Stimulated activated CD8-positive, alpha-beta memory T cell treated with anti-CD3 and anti-CD28 coated beads, Interleukin-15, amount 100 ng/mL, for 24 hours (primary cell): ENCODE measurements at places on chromosomes 6 and 20.

DNA sequence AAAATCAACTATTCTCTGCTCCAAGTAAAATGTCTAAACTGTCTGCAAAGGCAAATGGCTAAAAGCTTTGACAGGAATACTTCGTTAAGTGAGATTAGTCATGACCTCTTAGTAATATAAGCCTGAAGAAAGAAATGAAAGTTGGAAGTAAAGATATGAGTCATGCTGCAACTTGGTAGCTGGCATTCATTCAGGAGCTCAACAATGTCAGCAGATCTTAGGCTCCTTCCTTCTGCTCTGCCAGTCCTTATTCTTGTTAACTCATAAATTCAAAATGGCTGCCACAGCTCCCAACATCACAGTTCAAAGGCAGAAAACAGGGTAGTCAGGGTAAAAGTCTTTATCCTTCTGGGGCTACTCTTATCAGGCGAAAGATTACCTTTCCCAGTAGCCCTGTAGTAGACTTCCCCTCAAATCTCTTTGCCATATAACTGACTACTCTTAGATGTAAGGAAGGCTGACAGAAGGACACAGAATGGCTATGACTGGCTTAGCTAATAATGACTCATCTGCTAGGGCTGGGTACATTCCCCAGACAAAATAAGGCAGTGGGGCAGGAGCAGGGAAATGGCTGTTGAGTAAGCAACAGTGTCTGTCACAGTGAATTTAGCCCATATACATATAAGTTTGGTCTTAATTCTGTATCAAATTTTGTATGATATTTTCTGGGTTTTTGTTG, 24.4 kb upstream of the C6orf62 start:
- DNase-seq = no peak

GRCh38 chr6:143772116-143773086, 70.7 kb upstream of the LTV1 start:
- DNase-seq = no peak

- DNase-seq = no peak
Measured at GRCh38 chr6:15343490-15344191, 97.8 kb downstream of the JARID2 start.

DNA sequence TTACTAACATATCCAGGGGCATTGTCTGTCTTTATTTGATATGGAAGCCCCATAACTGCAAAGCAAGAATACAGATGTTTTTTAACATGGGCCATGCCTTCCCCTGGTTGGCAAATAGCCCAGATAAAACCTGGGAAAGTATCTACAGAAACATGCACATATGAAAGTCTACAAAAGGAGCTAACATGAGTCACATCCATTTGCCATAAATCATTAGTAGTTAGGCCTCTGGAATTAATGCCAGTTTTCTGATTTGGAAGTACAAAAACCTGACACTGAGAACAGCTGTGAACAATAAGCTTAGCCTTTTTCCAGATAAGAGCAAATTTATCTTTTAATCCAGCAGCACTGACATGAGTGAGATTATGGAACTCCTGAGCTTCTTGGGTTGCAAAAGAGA, 418.0 kb upstream of the IMPG1 start:
- no peak for DNase-seq

DNA sequence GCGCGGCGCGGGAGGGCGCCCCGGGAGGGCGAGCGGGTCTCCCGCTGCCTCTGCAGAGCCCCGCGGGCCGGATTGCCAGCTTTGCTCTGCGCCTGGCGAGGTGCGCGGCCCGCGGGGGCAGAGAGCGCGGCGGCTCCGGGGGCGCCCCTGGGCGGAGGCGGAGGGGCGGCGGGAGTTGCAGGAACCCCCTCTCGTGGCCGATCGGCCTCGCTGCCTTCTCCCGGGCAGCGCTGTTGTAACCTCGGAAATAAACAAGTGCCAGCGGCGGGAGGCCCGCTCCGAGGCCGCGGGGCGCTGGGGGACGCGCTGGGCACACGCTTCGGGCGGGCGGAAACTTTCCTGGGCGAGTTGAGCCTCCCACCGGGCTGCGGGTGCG, 1.2 kb downstream of the CDH4 start:
- no peak for DNase-seq

DNA sequence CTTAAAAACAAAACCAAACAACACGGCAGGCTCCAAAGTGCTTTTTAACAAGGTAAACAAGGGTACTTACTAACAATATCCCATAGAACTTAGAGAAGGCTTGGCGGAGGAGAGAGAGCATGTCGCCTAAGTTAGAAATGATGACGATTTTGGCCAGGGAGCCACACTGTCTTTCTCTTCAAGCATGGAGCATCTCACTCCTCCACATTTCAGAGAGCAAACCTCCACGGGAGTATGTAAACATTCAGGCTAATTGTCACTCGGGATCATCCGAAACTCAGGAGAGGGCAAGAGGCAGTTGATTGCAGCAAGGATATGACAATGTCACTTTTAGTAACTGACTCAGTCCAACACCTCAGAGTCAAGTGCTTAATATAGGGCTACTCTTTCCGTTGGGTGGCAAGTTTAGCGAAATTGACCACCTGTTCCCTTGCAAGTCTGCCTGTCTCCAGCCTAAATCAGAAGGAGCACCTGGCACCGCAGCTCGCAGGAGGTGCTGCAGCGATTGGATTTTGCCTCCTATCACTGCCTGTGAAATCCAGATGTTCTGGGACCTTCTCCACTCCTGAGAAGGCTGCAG, 65.8 kb upstream of the RPS6KA2 start:
- DNase-seq = no peak

DNA sequence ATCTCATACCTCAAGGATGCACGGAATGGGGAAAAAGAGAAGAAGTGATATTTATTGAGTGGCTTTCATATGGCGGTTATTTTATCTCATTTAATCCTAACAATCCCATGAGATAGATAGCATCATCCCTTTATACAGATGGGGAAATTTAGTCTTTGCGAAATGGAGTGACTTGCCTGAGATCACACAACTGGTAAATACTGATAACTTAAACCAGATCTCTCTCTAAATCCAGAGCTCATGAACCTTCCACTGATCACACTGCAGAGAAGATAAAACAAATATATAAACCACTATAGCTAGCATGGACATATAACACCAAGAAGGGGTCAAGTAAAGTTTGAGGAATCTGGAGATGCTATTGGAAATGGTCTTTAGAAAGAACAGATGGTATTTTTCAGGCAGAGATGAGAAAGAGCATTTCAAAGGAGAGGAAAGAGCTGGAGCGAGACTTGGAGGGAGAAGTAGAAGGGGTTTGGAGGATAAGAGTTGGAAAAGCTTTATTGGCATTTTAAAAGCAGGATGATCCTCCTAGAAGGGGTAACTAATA, 139.8 kb upstream of the TNFAIP3 start:
- no peak for DNase-seq

- DNase-seq = no peak
Measured at GRCh38 chr6:7219310-7219709, 93.7 kb downstream of the SSR1 start.

- no peak for DNase-seq
Measured at GRCh38 chr20:23086056-23086566, at the start of gene CD93. TSS of gene CD93 (minus strand) at chr20:23086324. CDS start at chr20:23086192, 132 bp downstream.

- no peak for DNase-seq
Measured at GRCh38 chr6:37845026-37845911, 25.7 kb downstream of the ZFAND3 start.

DNA sequence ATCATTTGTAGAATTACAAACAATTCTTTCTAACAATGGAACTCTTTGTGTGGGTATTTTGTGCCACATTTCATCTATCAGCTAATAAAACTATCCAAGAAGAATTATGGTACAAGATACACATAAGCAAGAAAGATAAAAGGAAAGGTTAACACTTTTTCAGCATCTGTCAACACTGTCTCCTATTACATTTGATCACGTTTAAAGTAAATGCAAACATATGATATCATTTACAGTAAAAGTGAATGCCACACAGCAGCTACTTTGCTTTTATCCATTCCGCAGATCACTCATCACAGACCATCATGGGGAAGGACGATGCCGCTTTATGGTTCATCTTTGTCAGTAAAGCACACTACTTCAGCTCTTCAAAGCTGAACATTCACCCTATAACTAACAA, 456.4 kb upstream of the MANEA start:
- DNase-seq = no peak

GRCh38 chr6:137102851-137103492, 58.2 kb upstream of the IL20RA start:
- no peak for DNase-seq

DNA sequence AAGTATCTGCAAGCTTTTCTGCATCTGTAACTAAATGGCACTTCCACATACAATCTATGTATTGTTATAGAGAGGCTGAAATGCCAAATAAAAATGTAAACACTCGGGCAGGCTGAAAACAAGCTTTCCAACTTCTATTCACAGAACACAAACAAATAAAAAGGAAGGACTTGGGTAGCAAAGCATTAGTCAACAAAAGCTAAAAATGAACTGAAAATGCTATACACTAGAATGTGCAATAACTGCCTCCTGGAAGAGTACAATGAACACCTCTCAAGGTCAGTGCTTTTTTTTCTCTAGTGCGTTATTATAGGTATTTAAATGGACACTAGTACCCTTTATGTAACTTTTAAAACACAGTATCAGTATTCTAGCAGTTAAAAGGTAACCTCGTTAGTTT, 31.4 kb downstream of the STK38 start:
- no peak for DNase-seq

- DNase-seq = no peak
Measured at GRCh38 chr20:34388000-34388399, 24.9 kb downstream of the ITCH start.
